Tongue (tissue), 3 donors: ENCODE measurements at places on chromosomes 12 and 14. TPM values are rescaled to one million over a fixed set of nuclear protein-coding genes. Genes with fewer than 3 reads are reported as not detected.
A peak's percentile ranks its signal among the peaks of the same experiment; 100 is the strongest.

Gene KRT75
- total RNA-seq = 0.21 TPM

Gene FAM181A
- total RNA-seq = 0.31 TPM

Gene SLC6A13
- 1.1 TPM for total RNA-seq

Gene CLEC1A
- total RNA-seq = 2.7 TPM

Gene CPM
- total RNA-seq = 26.2 TPM

Gene FAR2
- 15.2 TPM for total RNA-seq

Gene OR4K17
- not detected for total RNA-seq

Gene PIK3C2G
- total RNA-seq = 3.6 TPM

Gene ACOT6
- total RNA-seq = not detected

Gene DICER1
- total RNA-seq = 99.0 TPM

DNA sequence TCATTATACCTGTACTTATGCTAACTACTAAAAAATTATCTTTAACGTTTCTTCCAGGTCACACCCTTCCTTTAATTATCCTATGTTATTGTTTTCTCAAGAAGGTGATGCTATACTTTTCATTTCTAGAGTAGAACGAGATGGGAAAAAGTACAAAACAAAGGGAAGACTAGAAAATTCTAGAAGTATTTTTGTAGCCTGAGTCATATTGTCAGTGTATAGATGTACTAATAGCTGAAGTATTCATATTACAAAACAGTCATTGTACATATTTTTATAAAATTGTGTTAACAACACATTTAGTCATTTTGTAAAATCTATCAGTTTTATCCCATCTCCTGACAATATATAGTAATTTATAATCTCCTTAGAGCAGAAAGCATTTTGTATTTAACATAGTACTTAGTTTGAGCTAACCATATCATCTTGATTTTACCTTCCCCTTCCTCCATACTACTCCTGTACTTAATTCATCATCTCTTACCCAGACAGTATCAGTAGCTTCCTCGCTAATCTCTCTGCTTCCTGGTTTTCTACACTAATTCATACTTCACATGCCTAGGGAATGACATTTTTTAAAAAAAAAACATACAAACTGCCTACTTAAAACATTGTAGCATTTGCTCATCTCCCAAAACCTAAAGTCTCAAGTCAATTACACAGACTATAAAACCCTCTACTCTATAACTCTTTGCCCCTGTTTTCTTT, 920.9 kb downstream of the RPS29 start:
- no peak for DNase-seq

GRCh38 chr12:67067453-67068203, 201.5 kb upstream of the CAND1 start:
- peak; percentile 3 for DNase-seq

DNA sequence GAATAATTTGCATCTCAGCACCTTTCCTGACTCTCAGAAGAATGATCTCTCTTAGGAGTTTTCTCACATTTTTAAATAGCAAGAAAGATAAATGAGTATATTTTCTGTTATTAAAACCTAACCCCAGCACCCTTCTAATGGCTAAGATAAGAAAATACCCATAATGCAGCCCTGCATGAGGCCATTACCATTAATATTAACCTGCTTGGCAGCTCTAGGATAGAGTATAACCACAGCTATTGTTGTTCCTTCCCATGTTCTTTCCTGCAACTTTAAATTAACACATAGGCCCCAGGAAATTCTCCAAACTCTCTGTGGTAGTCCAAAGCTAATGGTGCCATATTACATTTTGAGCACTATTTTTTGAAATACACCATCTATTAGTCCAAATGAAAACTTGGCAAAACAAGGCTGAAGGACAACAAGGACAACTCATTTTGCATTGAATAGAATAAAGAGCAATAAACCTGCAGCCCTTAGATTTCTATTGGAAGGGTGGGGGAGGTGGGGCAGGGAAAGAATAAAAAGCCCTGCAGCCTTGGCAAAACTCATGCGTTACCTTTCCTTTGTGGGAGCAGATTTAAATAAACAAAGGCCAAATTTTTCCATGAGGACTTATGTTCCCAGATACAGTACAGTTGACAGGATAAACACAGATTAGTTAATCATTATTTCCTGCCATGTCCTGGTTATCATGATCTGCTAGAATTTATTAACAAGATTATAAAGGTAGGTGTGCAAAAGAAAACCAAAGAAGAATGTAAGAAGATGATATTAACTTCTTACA, 46.9 kb downstream of the BTG1 start:
- no peak for DNase-seq

GRCh38 chr14:37091651-37092050, 80.8 kb downstream of the SLC25A21 start:
- no peak for DNase-seq

GRCh38 chr12:49764126-49764525, 22.8 kb downstream of the TMBIM6 start:
- no peak for DNase-seq

- DNase-seq = no peak
Measured at GRCh38 chr12:54661048-54661447, 12.9 kb upstream of the DCD start.

GRCh38 chr12:108853981-108854446, 3.4 kb downstream of the SSH1 start:
- DNase-seq = no peak

- no peak for DNase-seq
Measured at GRCh38 chr12:81699551-81699950, 59.6 kb downstream of the PPFIA2 start.

DNA sequence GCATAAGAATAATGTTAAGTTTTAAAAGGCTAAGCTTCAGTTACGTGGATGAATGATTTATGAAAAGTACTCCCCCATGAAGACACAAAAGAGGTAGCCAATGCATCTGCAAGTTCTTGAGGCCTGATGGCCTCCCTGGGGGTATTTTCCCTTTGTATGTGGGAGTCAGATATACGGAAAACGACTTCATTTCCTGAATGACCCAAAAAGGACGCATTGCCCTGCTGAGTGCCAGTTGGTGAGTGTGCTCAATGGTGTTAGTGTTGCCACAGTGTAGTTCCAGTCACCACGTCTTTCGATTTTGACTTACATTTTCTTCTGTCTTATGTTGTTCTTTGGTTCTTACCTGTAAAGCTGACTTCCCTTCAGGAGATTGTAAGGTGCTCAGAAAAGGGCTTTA, 8.0 kb downstream of the ETV6 start:
- no peak for DNase-seq

DNA sequence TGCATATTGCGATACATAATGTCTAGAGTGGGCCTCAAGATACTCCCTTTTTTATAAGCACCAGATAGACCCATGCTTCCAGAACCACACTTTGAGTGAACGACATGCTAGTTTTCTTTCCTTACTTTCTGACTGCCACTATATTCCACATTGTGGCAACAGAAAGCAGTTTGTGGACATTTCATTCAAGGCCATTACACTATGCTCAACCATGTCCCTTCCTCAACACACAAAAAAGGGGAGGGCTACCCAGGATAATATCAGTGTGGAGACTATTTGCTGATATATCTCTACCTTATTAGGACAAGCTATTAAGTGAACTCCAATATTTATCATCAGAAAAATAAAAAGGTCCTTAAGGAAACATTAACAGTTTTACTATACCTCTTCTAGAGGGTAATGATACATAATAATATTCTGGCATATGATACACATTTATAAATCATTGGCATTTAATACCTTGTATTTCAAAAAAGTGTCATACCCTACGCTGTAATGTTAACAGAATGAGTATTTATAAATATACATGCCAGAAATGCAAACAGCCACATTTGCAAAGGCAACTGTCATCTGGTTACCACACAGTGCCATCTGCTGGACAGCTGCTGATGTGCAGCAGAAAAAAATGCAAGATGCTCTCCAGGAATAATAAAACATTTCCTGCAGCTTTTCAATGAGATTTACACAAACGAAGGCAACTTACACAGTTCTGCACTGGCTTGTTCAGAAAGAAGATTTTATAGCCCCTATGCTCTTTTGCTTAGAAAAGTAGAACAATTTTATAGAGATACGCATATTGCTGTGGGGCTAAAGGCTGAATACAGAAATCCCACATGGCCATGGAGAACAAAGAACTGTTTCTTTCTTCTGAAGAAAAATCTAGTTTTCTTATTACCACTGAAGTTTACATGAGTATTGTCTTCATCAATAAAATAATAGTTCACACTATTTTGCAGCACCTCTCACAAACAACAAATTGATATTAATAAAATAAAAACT, 182.2 kb upstream of the GRIP1 start:
- DNase-seq = peak; percentile 84

GRCh38 chr14:95227279-95227860, 70.0 kb upstream of the DICER1 start:
- peak; percentile 79 for DNase-seq

- DNase-seq = no peak
Measured at GRCh38 chr14:80634106-80634758, 307.3 kb downstream of the CEP128 start.

- DNase-seq = no peak
Measured at GRCh38 chr12:105214670-105215375, 21.2 kb downstream of the APPL2 start.

DNA sequence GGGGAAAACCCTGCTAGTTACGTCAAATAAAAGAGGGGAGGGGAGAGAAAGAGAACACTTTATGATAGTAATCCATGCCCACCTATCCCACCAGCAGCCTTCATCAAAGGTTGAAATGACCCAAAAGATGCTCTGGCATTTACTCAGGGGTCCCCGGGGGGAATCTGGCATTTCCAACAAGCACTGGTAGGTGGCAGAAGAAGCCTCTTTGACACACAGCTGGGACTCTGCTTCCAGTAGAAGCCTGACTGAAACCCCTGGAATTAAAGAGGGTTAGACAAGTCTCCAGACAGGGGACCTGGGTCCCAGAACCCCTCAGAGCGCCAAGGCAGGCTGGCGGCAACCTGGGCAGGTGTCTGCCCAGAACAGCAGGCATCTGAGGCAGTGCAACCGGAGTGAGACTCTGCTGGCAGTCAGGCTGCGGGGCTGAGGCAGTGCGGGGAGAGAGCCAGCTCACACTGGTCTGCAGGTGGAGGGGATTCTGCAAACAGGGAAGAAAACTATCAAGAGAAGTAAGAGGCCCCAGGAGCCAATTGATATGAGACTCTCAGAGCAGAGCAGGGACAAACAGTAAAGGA, 85.0 kb upstream of the CAPRIN2 start:
- no peak for DNase-seq

DNA sequence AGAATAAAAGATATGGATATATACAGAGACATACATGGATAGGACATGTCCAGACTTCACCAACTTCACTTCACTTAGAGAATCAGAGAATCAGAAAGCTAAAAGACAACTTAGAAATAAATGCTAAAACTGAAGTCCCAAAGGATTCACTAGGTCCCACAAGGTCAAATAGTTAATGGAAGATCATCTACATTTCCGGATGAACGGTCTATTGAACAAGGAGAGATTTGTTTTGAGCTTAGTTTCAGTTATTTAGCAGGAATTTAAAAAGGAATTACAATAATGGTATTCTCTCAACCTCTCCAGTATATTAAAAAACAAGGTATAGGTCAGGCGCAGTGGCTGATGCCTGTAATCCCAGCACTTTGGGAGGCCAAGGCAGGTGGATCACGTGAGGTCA, 187.0 kb downstream of the MED13L start:
- DNase-seq = no peak

- peak; percentile 89 for DNase-seq
Measured at GRCh38 chr14:97978341-97978740, 1181.2 kb downstream of the VRK1 start.

DNA sequence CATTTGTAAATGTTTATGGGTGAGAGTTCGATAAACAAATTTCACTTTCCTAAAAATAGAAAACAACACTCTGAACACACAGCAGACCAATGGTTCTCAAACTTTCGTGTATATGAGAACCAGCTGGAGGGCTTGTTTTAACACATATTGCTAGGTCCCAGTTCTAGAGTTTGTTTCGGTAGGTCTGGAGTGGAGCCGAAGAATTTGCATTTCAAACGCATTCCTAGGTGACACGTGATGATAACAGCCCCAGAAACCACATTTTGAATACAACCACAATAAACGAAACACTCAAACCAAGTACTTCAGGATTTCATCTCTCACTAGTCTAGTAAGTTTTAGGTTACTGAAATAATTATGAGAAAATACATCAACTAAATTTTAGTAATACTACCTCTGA, 17.1 kb downstream of the SEC23A start:
- no peak for DNase-seq

- no peak for DNase-seq
Measured at GRCh38 chr12:1091350-1091749, 100.3 kb downstream of the ERC1 start.

- DNase-seq = no peak
Measured at GRCh38 chr12:75923964-75924666, 107.5 kb downstream of the PHLDA1 start.

DNA sequence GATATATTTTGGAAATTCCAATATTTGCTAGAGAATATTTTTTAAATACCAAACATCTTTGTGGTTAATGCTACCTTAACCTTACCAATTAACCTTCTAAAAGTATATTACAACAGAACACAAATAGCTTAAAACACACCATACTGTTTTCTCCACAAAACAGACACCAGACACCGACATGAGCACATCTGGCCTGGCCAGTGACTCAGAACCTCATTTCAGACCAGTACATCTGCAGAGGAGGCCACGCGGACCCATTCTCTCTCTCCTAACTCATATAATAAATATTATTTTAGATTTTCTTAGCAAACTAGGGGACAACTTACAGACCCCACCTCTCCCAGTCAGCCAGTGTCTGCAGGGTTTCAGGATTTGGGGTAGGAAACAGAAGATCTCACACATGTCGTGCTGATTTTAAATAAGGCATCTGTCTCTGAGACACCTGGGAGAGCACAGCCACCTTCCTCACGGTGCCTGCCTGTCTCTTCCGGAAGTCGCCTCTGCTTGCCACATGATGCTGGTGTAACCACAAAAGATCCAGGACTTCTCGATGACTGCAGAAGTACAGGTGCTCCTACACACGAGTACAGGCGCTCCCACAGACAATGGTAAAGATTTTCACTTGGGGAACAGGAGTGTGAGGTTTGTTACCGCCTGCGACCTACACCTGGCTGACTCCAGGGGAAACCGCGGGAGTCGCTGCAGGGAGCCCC, 9.7 kb upstream of the ANKLE2 start:
- no peak for DNase-seq

- peak; percentile 36 for DNase-seq
Measured at GRCh38 chr14:33799705-33800570, 150.9 kb downstream of the EGLN3 start.

DNA sequence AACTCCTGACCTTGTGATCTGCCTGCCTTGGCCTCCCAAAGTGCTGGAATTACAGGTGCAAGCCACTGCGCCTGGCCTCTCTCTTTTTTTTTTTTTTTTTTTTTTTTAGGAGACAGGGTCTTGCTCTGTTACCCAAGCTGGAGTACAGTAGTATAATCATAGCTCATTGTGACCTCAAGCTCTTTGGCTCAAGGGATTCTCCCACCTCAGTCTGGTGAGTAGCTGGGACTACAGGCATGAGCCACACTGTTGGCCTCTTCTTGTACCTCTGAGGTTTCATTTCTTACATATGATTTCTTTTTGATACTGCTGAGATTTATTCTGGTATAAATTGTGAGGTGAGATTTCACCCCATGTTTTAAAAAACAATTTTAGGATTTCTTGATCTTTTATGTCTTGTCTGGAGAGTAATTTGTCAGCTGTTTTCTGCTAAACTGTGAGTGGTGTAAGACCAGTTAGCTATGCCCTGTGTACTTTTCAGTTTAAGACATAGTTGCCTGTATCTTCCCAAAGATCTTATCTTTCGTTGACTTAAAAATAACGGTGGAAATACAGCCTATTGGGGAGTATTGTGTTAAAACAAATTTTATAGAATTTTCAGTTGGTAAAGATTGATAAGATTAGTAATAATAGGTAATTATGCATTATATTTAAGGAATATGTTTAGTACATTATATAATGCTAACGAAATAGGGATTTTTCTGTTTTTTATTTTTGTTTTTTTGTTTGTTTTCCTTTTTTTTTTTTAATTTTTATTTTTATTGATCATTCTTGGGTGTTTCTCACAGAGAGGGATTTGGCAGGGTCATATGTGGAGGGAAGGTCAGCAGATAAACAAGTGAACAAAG, 31.7 kb downstream of the WDR20 start:
- DNase-seq = no peak
